ENCODE measurements at places on chromosomes 6 and 20.

- no peak for DNase-seq
Observed at GRCh38 chr6:154345811-154346210, 10.8 kb downstream of the IPCEF1 start.

DNA sequence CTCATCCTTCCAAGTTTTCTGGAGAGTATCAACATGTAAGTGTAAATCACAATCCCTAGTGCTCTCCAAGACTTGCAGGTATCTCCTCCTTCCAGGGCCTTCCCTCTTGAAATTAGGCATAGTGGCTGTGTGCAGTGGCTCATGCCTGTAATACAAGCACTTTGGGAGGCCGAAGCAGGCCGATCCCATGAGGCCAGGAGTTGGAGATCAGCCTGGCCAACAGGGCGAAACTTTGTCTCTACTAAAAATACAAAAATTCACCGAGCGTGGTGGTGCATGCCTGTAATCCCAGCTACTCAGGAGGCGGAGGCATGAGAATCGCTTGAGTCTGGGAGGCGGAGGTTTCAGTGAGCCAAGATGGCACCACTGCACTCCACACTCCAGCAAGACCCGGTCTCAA, 9.4 kb upstream of the ANGPT4 start:
- no peak for DNase-seq

GRCh38 chr6:21188505-21189223, 404.9 kb upstream of the SOX4 start:
- DNase-seq: no peak

GRCh38 chr6:147867433-147868226, 359.1 kb downstream of the SAMD5 start:
- no peak for DNase-seq

- no peak for DNase-seq
Observed at GRCh38 chr6:107809966-107810365, 14.1 kb downstream of the SCML4 start.

DNA sequence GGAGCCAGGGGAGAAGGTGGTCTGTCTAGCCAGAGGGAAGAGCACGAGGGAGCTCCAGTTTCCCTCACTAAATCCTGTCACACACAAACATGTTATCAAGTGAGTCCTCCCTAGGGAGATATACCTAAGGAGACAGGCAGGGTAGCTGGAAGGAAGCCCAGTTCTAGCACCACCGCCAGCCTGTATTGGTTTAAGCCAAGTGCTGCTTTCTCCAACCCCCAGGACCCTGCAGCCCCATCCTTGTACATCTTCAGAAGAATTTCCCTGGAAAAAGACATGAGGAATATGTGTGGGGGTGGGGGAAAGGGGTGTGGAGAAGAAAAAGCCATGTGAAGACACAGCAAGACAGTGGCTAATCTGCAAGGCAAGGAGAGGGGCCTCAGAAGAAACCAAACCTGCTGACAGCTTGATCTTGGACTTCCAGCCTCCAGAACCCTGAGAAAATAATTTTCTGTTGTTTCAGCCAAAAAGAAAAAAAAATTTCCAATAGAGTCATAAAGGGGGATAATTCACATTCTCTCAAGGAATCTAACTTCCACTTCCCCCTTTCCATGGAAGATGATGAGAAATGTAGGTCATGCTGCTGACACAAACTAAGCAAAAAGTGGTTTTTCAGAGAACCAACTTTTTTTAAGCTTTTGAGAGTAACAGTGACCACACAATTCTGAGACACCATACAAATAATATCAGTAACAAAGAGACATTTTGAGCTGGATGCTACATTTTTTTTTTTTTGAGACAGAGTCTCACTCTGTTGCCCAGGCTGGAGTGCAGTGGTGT, 103.2 kb upstream of the PRDM1 start:
- no peak for DNase-seq

GRCh38 chr6:53359843-53360092, 11.0 kb upstream of the ELOVL5 start:
- DNase-seq: no peak

- DNase-seq: no peak
Observed at GRCh38 chr6:108565091-108565766, 4.5 kb downstream of the FOXO3 start.

DNA sequence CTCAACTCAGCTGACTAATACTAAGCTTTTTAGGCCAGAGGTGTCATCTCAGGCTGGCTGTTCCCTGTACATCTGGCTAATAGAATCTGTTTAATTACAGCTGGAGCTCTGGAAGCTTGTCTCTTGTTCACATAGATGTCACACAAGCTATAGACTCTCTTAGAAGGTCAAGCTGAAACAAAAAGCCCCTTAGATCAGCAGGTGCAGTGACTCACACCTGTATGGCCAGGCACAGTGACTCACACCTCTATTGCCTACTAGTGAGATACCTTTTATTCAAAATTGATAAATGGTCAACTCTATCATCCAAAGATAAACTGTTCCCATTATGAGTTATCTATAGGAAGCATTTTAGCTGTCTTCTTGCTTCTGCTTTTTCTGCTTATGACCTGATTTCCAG, 29.9 kb upstream of the MTHFD1L start:
- no peak for DNase-seq

DNA sequence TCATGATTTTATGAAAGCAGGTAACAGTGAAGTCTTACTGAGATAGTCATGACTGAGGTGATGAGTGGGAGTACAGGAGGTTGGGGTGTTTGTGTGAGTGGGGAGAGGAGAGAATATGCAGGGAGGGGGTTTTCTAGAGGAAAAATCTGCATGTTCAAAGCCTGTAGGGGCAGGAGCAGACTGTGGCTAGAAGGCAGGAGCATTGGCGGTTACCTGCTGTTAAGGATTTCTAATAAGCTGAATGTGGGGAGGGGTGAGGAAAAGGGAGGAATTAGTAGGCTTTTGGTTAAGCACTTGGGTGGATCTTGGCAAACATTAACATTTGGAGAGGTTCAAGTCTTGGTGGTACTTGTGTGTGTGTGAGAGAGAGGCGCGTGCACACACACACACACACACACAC, 70.8 kb downstream of the EYA4 start:
- no peak for DNase-seq

GRCh38 chr6:129607581-129608186, 102.3 kb downstream of the ARHGAP18 start:
- no peak for DNase-seq

- DNase-seq: no peak
Observed at GRCh38 chr6:52186075-52186474, at the start of gene IL17A. Gene IL17A (plus strand): TSS chr6:52186375. CDS start chr6:52186432, 57 bp downstream.

- no peak for DNase-seq
Observed at GRCh38 chr6:51625566-51625965, 461.8 kb downstream of the PKHD1 start.

DNA sequence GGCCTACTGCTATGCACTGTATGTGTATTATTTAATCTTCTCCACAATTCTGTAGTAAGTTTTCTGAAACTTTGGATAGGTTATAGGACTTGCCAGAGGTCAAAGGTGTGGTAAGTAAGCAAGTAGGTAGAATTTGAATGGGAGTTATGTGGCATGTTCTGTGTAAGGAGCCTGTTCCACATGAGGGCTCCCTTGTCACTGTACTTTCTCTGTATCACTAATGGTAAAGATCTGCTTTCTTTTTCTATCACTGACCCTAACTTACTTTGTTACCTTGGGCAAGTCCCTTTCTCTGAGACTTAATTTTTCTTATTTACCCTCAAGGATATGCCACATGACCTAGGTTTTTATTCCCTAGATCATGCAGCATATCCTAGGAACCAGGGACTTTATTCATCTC, 50.3 kb downstream of the EIF2S2 start:
- no peak for DNase-seq

DNA sequence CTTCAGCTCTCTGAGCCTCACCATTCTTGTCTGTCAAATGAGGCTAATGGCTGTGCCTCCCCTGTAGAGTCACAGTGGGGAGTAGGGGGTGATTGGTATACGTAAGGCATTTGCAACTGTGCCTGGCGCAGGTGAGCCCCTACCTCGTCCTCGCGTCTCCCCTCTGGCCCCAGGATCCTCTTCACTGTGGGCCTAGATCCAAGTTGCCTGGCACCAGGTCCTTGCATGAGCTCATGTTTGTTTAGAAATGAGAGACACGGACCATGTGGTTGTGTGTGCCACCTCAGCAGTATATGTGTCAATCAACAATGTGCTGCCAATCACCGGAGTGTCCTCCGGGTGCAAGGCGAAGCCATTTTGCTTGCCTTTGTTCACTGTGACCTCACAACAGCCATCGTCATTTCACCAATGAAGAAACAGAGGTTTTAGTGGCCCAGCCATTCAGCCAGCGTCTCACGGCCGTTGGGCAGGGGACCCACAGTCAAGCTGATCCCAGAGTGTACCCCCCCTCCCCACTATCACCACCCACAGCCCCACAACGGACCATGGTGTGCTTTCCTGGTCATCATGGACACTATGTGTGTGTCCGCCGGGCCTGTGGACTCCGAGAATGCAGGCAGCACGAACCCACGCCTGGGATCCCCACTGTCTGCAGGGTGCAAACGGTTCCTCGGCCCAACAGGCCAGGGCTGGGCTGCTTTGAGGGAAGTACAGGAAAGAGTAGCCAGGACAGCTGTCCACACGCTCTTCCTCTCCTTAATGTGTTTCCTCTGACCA, 35.9 kb upstream of the STX16 start:
- DNase-seq: no peak

- no peak for DNase-seq
Observed at GRCh38 chr6:169266746-169267591, 13.3 kb upstream of the THBS2 start.
